ENCODE measurements at places on chromosomes 4 and X.

GRCh38 chr4:2268357-2269205 lies 6.7 kb upstream of the MXD4 start:
- DNase-seq: no peak

DNA sequence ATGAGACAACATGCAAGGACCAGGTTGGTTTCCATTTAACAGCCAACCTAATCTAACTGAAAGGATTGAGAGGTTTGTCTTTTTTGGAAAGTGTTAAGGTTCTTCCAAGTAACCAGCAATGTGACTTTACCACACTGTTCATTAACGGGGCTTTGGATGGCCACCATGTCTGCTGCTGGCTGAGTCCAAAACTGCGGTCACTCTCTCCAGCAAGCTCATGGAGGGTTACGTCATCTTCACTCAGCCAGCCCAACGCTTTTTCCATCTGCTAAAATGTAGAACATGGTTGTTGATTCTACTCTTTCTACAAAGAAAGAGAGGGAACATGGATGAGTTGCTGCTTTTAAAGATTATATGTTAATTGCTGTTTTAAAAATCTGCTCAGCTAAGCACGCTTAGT lies 11.0 kb downstream of the PKD2 start:
- DNase-seq: no peak

GRCh38 chrX:53086464-53086863 lies 4.3 kb downstream of the TSPYL2 start:
- no peak for DNase-seq

GRCh38 chr4:162803378-162803777 lies 363.3 kb downstream of the NAF1 start:
- DNase-seq: no peak

- DNase-seq: peak; percentile 5
These were observed 1.1 kb downstream of the MECP2 start for GRCh38 chrX:154096140-154097002.

DNA sequence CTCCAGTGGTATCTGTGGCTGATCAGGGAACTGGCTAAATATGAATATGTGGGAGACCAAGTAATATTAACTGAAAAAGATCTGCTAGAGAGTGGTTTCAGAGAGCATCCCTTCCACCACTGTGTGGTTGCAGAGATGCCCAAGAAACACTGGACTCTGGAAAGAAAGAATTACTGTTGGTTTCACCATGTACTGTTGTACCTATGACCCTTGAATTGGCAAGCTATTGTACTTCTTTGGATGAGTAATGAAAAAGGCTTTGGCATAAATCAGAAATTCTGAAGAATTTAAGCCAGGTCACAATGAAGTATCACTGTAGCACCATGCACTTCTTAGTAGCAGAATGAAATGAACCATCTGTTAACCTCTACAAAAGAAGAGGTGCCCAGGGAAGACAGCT lies 134.4 kb upstream of the INTU start:
- DNase-seq: no peak

- DNase-seq: no peak
These were observed 111.0 kb upstream of the RAP2C start for GRCh38 chrX:132330156-132330729.

- no peak for DNase-seq
These were observed 152.7 kb downstream of the RELL1 start for GRCh38 chr4:37533286-37534033.

DNA sequence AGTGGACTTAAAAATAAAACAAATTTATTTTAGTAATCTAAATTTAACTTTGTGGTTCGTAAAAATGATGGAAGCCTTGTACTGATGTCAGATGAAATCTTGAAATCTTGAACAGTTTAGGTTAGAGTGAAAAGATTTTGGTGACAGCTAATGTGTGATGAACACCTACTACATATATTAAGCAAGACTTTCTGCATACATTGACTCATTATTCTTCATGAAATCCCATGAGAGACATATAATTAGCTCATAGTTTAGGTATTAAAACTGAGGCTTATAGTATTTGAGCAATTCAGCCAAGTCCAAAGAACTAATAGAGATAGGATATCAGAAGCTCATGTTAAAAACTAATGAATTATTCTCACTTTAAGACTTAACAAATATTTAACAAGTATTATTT lies 66.9 kb upstream of the PCDH7 start:
- no peak for DNase-seq

- no peak for DNase-seq
These were observed 64.8 kb downstream of the TBC1D9 start for GRCh38 chr4:140691369-140691768.

DNA sequence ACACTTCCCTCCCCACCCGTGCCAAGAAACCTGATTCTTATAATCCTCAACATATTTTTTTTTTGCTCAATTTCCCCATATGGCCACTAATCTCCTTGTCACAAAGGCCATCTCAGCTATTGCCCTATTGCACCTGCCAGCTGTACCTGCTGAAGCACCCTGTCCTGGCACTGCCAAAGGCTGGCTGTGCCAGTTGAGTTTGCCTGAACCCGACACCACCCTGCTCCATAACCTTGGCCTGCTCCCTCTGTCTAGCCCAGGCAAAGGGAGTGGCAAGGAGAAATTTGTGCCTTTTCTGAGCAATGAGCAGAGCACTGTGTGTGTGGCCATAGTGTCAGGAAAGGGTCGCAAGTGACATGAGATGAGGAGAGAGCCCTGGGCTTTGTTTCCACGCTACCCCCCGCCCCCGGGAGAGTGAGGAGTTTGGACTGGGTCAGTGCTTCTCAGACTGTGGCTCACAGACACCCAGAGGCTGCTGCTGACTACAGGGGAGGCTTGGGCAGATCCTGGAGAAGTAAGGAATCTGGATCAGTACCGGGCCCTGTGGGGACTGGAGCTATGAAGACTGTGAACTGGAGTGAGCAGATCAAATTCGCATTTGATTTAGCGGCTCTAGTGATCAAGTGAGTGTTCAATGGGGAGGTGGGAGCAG lies 42.2 kb upstream of the HMGB3 start:
- DNase-seq: no peak

- DNase-seq: no peak
These were observed 786 bp upstream of the MAGEH1 start for GRCh38 chrX:55451141-55451540.

- DNase-seq: no peak
These were observed 63.0 kb downstream of the ANK2 start for GRCh38 chr4:113112338-113112978.

DNA sequence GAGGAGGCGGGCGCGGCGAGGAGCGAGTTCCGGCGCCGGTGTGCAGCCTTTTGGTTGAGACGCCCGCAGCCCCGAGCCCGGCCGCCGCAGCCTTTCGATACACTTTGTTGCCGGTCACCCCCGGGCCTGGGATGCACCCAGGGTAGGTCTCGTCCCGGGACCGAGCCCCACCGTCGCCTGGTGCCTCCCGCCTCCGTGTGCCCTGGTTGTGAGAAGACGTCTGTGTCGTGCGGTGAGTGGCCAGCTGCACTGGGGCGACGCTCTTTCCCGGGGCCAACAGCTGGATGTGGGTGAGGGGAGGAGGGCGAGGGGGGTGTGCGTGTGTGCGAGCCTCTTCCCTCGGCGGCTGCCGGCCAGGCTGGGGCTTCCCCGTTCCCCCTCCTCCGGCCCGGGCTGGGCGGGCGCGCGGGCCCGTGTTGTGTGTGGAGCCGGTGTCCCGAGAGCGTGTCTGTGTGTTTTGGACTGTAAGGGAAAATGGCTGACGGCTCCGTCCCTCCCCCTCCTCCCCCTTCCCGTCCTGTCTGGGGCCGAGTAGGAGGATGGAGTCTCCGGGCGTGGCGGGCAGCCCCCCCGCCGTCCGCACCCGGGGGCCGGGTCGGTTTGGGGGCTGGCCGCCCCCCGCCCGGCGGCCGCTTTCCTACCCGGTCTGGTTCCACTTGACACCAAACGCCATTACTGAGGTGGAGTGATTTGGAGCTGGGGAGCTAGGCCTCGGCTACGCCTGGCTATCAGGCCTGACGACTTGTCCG lies 807 bp downstream of the USP9X start:
- peak; percentile 31 for DNase-seq

GRCh38 chr4:57363346-57363745 lies 253.2 kb upstream of the IGFBP7 start:
- no peak for DNase-seq

DNA sequence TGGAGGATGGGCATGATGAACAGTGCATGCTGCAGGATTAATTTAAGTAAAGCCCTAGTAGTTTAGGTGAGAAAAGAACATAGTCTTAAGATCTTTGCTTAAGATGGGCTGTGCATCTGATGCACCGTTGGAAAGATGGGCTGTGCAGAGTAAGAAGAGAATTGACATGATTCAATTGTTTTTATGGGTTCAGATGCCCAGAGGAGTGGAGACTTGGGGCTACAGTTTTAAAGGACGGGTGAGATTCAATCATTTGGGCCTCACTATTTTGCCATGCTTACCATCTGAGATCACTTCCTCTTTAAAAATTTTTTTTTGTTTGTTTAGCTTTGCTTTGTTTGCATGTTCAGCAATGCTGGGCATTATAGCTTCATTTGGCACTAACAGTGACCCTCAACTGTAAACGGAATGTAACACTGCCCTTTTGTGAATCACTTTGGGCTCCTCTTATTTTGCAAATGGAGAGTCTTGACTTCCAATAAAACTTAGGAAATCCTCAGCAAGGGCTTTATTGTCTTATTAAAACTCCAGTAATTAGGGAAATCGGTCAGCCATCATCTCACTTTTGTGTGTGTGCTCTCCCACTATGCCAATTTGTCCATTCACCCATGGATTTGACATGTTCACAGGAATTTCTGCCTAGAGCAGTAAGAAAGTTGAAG lies 216.1 kb upstream of the TLL1 start:
- no peak for DNase-seq

GRCh38 chr4:152976212-152976761 lies 40.2 kb downstream of the FHDC1 start:
- no peak for DNase-seq

- DNase-seq: no peak
These were observed 214.2 kb downstream of the GPC3 start for GRCh38 chrX:133771086-133771646.

GRCh38 chrX:154979629-154980028 lies 42.9 kb downstream of the F8 start:
- no peak for DNase-seq

GRCh38 chrX:46260499-46260898 lies 284.7 kb downstream of the ZNF674 start:
- DNase-seq: no peak

DNA sequence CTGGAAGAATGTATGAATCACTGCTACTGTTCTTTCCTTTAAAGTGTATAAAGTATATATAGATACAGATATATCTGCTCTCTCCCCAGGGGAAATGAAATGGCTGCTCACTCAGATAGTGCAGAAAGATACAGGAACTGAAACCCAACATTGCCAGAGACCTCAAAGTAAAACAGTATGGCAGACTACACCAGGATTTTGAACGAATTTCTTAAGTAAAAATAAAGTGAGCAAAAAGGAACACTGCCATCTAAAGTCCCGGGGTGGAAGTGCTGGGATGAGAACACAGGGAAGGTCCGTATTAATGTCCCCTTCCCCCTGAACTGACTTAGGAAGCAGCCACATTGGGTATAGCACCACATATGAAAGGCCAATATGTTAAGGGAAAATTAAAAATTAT lies 93.4 kb downstream of the TMA16 start:
- DNase-seq: no peak

GRCh38 chr4:181845617-181846016 lies 397.6 kb upstream of the TENM3 start:
- no peak for DNase-seq

GRCh38 chrX:22795671-22796070 lies 204.1 kb upstream of the DDX53 start:
- no peak for DNase-seq

DNA sequence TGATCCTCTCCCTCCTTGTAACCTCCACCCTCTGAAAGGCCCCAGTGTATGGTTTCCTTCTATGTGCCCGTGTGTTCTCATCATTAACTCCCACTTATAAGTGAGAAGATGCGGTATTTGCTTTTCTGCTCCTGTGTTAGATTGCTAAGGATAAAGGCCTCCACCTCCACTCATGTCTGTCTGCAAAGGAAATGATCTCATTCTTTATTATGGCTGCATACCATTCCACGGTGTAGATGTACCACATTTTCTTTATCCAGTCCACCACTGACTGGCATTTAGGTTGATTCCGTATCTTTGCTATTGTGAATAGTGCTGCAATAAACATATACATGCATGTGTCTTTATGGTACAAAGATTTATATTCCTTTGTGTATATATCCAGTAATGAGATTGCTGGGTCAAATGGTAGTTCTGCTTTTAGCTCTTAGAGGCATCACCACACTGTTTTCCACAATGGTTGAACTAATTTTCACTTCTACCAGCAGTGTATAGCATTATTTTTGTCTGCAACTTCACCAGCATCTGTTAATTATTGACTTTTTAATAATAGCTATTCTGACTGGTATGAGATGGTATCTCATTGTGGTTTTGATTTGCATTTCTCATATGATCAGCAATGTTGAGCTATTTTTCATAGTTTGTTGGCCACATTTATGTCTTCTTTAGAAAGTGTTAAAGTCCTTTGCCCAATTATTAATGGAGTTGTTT lies 1030.9 kb downstream of the FSTL5 start:
- DNase-seq: no peak

DNA sequence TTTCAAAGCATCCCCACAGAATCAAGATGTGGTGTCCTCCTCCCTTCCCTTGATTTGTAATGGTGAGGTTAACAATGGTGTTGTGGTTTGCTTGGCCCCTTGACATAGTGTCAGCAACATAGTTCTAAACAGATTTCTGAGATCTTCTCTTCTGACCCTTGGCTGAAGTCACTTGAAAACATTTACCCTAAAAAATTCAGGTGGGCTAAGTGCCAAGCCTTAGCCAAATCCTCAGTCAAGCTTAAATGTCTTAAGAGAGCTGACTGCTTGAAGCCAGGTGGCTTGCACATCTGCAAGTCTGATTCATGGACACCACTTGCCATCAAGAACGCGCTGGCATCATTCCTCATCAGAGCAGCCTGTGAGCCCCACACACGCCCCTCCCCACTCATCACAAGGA lies 173.2 kb downstream of the MGST2 start:
- DNase-seq: no peak

DNA sequence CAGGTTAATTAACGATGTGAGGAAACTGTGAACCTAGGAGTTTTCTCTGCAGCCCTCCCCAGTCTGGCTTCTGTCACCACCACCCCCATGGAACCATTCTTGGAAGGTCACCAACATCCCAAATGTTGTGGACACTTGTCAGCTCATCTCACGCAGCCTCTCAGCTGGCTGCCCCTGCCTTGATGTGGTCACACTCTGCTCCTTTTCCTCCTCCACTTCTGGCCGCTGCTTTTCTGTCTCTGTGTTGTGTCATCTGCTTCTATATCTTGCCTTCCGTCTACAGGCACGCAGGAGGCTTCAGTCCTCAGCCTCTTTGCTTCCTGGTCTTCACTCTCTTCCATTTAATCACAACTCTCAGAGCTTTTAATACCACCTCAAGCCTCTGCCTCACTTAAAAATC lies 371.5 kb upstream of the SLIT2 start:
- DNase-seq: no peak

- no peak for DNase-seq
These were observed 50.5 kb downstream of the MOSPD2 start for GRCh38 chrX:14923761-14924160.

GRCh38 chrX:87727620-87728019 lies 210.0 kb downstream of the KLHL4 start:
- DNase-seq: no peak
